ENCODE measurements at places on chromosomes 6 and 20.

GRCh38 chr20:2576317-2576727 is 39.9 kb downstream of the TMC2 start:
- no peaks in the 10 kb centered on the region for H3K4me1 ChIP-seq
- peaks cover 4% of the 10 kb centered on the region for H3K27me3 ChIP-seq
- H3K27ac ChIP-seq, result no peak overlapping the region
- H3K4me3 ChIP-seq, result no peak overlapping the region

GRCh38 chr6:11497881-11498280 is 39.7 kb upstream of the TMEM170B start:
- no peaks in the 10 kb centered on the region for H3K4me1 ChIP-seq
- no peaks in the 10 kb centered on the region for H3K36me3 ChIP-seq
- no peak overlapping the region for H3K27ac ChIP-seq
- no peak overlapping the region for H3K4me3 ChIP-seq
- H3K27me3 ChIP-seq, result no peaks in the 10 kb centered on the region
- DNase-seq, result no peak

DNA sequence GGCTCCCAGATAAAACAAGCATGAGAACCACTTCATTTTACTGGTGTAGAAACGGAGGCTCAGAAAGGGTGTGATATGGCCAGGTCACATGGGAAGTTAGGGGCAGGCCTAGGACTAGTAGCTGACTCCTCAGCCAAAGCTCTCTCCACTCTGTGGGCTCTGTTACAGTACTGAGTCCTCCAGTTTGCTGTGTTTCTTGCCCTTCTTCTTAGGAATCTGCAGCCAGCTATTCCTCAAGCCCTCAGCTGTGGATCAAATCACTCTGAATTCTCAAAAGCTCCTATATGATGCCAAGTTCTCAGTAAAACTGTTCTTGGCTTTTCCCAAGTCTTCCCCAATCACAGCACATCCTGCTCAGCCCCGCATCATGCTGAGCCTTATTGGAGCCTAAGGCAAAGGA is 42.5 kb upstream of the ADGRF1 start:
- no peak for DNase-seq
- no peaks in the 10 kb centered on the region for H3K4me1 ChIP-seq
- H3K27ac ChIP-seq, result no peak overlapping the region

DNA sequence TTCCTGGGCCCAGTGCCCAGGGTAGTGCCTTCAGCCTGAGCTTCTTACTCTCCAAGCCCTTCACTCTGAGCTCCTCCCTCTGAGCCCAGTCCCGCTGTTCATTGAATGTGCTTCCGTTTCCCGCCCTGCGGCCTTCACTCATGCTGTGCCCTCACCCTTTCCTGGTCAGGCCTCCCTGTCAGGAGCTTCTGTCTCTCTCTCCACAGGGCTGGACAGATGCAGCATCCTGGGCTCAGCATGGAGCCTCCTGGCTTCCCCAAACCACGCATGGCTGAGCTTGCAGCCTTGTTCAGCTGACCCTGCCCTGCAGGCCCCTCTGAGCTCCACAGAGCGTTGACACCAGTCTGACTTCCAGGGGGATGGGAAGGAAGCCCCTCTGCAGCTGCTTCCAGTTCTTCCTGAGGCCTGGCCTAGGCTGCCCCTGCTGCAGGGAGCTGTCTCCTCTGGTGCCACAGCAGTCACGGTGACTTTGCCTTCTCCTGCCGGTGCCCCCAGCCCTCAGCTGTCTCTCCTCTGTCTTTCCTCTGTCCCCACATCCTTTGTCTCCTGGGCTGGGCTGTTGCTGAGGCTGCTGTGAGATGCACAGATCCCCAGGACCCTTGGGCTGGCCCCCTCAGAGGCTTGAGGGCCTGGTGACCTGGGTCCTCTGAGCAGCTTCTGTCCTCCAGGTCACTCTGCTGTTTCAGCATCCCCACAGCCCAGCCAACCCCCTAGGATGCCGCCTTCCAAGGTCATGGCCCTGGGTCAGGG is 7.9 kb upstream of the MYT1 start:
- H3K27me3 ChIP-seq, result no peaks in the 10 kb centered on the region
- H3K36me3 ChIP-seq, result no peaks in the 10 kb centered on the region

DNA sequence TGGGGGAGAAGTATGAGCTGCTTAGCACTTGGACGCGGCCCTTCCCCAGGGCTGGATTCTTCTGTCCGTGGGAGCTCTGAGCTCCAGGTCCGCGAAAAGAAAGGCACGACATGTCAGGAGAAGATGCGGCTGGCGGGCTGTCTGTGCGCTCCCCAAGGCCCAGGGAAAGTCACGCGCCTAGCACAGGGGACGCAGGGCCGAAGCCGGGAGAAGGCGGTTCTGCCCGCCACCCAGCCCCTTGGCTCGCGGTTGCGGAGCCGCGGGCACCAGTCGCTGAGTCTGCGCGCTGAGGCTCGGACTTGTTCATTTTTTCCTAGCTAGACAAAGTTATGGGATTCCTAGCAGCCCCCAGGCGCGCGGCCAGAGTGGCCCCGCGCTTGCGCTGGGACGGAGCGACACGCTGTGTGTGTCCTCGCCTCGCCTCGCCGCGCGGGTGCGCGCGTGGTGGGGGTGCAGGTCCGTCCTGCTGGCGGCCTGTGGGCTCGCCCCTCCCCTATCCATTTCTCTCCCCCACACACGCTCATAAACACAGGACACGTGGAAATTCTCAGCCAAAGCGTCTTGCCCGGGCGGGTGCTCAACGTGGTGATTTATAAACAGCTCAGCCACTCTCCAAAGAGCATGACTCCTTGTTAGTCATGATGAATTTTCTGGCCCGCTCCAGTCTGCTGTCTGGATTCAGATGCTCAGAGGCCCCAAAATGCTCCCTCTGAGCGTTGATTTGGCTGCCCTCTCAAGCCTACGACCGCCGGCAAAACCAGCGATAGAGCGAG is 1.9 kb upstream of the POU3F2 start:
- H3K4me3 ChIP-seq, result no peak overlapping the region
- H3K27ac ChIP-seq, result no peak overlapping the region
- H3K4me1 ChIP-seq, result peaks cover 18% of the 10 kb centered on the region
- DNase-seq, result no peak
- H3K36me3 ChIP-seq, result no peaks in the 10 kb centered on the region

GRCh38 chr20:48776306-48776705 is 51.5 kb downstream of the PREX1 start:
- peak overlapping the region; percentile 7 for H3K27ac ChIP-seq
- H3K27me3 ChIP-seq, result no peaks in the 10 kb centered on the region
- no peak for DNase-seq
- H3K36me3 ChIP-seq, result no peaks in the 10 kb centered on the region

DNA sequence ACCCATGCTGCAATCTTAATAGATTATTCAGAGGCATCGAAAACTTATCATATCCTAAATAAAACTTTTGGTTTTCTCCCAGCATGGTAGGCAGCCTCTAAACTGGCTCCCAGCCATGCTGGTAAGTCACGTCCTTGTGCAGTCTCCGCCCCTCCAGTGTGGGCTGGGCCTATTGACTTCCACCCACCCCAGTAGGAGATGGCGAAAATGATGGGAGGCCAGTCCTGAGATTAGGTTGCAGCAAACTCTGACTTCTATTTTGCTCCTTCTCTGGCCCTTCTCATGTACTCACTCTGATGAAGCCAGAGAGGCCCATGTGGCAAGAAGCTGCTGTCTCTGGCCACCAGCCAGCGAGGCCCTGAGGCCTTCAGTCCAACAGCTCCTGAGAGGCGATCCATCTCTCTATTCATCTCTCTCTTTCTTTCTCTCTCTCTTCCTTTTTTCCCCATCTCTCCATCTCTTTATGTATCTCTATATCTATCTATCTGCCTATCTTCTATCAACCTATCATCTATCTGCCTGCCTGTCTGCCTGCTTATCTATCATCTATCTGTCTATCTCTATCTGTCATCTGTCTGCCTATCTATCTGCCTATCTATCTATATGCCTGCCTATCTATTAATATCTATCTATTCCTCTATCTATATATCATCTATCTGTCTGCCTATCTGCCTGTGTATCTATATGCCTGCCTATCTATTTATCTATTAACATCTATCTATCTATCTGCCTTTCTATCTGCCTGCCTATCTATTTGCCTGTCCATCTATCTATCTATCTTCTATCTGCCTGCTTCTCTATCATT is 52.7 kb upstream of the STX16 start:
- no peak overlapping the region for H3K4me3 ChIP-seq
- no peak overlapping the region for H3K27ac ChIP-seq
- DNase-seq, result no peak
- H3K4me1 ChIP-seq, result no peaks in the 10 kb centered on the region

- peaks cover 2% of the 10 kb centered on the region for H3K4me1 ChIP-seq
- H3K4me3 ChIP-seq, result no peak overlapping the region
- no peak overlapping the region for H3K27ac ChIP-seq
- H3K27me3 ChIP-seq, result no peaks in the 10 kb centered on the region
- DNase-seq, result no peak
- H3K36me3 ChIP-seq, result no peaks in the 10 kb centered on the region
Observed at GRCh38 chr6:13163161-13163944, 165.0 kb downstream of the TBC1D7 start.

DNA sequence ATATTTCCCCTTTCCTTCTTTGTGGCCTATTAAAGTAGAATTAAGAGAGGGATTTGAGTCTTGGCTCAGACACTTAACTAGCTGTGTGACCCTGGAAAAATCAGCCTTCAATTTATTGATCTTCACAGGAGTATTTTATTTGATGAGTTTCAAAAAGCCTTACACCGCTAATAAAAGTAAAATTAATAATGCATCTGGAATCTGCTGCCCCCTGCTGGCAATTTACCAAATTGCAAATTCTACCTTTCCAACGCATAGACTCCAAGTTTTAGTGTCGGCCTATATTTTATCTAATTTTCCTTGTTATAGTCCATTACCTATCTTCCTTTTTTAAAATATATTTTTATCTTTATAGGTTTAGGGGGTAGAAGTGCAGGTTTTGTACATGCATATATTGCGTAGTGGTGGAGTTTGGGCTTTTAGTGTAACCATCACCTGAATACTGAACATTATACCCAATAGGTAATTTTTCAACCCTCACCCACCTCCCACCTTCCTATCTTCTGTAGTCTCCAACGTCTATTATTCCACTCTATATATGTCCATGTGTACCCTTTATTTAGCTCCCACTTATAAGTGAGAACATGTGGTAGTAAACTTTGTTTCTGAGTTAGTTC is 46.3 kb downstream of the GOPC start:
- H3K36me3 ChIP-seq, result no peaks in the 10 kb centered on the region
- H3K4me1 ChIP-seq, result no peaks in the 10 kb centered on the region
- DNase-seq, result peak; percentile 47
- H3K27me3 ChIP-seq, result no peaks in the 10 kb centered on the region
- H3K27ac ChIP-seq, result no peak overlapping the region

DNA sequence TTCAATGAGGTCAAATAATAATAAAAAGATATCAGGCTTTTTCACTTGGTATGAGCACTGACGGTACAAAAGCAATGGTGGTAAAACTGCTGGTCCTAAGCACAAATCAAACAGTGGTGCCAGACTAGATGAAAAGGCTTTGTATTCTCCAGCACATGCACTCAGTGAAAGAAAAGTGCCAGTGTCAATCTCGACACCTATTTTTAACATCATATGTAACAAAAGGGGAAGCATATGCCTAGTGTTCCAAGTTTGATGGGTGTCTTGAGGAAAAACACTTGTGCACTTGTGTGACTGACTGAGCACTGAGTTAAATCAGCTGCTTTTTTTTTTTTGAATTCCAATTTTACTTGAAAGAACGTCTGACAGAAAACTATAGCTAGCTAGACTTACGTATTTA is 27.3 kb downstream of the MED23 start:
- no peaks in the 10 kb centered on the region for H3K4me1 ChIP-seq
- no peak overlapping the region for H3K4me3 ChIP-seq
- no peak overlapping the region for H3K27ac ChIP-seq

- H3K27me3 ChIP-seq, result no peaks in the 10 kb centered on the region
- H3K27ac ChIP-seq, result no peak overlapping the region
- no peak for DNase-seq
- no peaks in the 10 kb centered on the region for H3K36me3 ChIP-seq
Observed at GRCh38 chr6:134029495-134030455, 22.6 kb downstream of the SLC2A12 start.

- no peak overlapping the region for H3K27ac ChIP-seq
- H3K36me3 ChIP-seq, result no peaks in the 10 kb centered on the region
- no peak overlapping the region for H3K4me3 ChIP-seq
- peaks cover 38% of the 10 kb centered on the region for H3K27me3 ChIP-seq
- DNase-seq, result no peak
- peaks cover 2% of the 10 kb centered on the region for H3K4me1 ChIP-seq
Observed at GRCh38 chr20:36400909-36401735, 95.0 kb downstream of the DLGAP4 start.

- H3K27ac ChIP-seq, result no peak overlapping the region
- H3K4me1 ChIP-seq, result no peaks in the 10 kb centered on the region
- DNase-seq, result no peak
- H3K27me3 ChIP-seq, result peaks cover 2% of the 10 kb centered on the region
- H3K36me3 ChIP-seq, result no peaks in the 10 kb centered on the region
- H3K4me3 ChIP-seq, result no peak overlapping the region
Observed at GRCh38 chr6:44286747-44287146, 16.5 kb downstream of the TMEM151B start.

DNA sequence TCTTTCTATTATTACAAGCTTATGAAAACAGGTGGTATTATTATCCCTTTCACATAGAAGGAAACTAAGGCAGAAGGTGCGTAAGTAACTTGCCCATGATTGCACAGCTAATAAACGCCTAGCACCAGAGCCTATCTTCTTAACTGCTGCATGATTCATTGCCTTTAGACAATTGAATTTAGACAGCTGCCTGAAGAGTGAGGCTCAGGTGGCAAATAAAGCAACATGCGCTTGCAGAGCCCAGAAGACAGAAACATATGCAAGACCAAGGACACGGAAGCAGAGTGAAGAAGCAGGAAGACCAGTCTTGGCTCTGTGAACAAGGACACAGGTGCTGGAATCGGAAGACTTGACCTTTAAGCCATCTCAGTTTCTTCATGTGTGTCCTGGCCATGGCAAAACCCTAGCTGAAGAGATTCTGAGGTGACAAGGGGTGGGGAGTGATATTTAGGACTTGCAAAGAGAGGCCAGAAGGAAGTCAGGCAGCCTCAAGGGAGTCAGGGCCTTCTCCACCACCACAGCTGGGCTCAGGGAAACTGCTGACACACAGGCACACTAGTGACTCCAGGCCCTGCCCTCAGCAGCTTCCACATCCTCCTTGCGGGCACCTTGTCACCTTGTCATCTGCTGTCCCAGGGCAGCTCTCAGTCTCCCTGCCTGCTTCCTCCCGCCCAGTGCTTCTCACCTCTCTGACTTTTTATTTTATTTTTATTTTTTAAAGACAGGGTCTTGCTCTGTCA is 91.7 kb upstream of the SLC22A16 start:
- no peaks in the 10 kb centered on the region for H3K27me3 ChIP-seq
- peaks cover 4% of the 10 kb centered on the region for H3K4me1 ChIP-seq
- H3K36me3 ChIP-seq, result no peaks in the 10 kb centered on the region
- no peak overlapping the region for H3K4me3 ChIP-seq
- H3K27ac ChIP-seq, result no peak overlapping the region

GRCh38 chr6:27804851-27805250 is 107.3 kb downstream of the OR2B2 start:
- no peaks in the 10 kb centered on the region for H3K36me3 ChIP-seq
- no peak overlapping the region for H3K27ac ChIP-seq
- H3K4me1 ChIP-seq, result peaks cover 18% of the 10 kb centered on the region
- H3K27me3 ChIP-seq, result peaks cover 2% of the 10 kb centered on the region
- no peak overlapping the region for H3K4me3 ChIP-seq
